Stimulated activated CD4-positive, alpha-beta T cell treated with anti-CD3 and anti-CD28 coated beads, TNF-alpha, amount 100 ng/mL, for 48 hours (primary cell): ENCODE measurements at places on chromosomes 4 and X.

DNA sequence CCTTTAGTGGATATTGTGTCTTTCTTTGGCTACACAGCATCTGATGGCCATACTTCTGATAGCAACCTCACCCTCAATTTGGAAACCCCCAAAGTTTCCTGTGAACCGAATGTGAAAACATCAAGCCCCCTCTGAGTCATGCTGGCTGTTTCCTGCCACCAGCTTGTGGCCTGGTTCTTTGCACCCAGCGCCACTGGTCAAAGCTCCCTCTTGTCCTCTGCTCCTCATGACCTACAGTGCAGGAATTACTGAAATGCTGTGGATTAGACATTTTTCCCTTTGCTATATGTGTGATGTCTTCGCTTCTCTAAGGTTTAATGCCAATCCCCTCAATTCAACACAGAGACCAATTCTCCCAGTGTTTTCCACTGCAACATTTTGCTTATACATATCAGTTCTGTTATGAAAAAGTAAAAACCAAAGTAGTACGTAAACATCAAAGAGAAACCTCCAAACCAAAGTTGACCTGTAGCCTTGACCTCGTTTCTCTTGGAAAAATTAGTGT is 224.0 kb upstream of the TENM3 start:
- no peak for DNase-seq

DNA sequence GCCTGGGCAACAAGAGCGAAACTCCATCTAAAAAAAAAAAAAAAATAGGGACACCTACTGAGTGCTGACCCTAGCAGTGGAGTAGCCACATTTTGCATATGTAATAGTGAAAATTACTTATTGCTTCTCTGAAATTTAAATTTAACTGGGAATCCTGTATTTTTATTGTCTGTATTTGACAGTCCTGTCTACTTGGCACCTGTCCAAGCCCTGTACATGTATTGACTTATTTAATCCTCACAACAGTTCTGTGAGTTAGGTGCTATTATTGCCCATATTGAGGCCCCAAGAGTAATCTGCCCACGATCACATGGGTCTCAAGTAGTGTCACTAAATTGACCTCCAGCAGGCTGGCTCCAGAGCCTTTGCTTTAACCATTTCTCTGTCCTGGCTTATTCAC is 81.6 kb downstream of the WDR19 start:
- no peak for DNase-seq

DNA sequence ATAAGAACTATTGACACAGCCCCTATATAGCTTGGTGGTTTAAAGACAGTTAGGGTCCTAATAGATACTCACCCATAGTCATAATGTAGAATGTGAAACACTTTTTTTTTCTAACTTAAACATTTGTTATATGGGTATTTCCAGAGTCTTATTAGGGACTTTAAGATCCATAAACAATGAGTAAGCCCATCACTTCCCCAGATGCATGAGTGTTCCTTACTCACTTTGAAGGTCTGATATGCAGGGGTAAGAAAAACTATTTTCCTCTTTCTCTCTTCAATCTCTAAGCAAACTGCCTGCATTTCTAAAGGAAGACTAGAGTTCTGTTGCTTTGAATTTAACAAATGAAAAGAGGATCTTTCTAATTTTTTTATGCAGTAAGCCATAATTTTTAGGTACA is 443.6 kb upstream of the PITX2 start:
- DNase-seq, result no peak

- no peak for DNase-seq
Measured at GRCh38 chrX:37993837-37994619, 12.3 kb upstream of the SYTL5 start.

GRCh38 chrX:151704041-151704663 is 8.9 kb downstream of the PRRG3 start:
- no peak for DNase-seq

DNA sequence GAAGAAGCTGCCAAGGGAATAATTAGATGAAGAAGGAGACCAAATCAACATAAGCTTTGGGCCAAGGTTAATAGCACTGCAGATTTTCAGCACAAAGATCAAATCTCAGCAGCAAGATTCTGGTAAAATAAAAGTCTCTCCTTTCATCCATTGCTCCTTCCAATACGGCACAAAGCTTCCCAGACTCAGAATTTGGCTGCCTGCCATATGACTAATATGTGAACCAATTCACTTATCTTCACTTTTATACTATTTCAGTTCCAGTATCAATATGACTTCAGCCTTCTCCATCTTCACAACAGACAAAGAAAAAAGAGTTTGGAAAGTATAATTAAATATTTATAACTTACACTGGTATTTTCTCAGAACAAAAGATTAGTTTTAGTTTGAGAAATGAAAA is 978.3 kb upstream of the GRID2 start:
- DNase-seq, result no peak

DNA sequence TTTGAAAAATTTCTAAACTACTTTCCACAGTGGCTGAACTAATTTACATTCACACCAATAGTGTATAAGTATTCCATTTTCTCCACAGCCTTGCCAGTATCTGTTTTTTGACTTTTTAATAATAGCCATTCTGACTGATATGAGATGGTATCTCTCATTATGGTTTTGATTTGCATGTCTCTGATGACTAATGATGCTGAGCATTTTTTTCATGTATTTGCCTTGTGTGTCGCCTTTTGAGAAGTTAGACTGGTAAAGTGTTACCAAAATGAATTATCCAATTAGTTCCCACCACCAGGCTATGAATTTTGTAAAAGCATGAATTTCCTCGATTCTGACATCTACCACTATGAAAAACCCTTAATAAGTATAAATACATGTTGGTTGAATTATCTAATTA is 242.2 kb upstream of the GK2 start:
- no peak for DNase-seq

GRCh38 chr4:20480165-20480947 is 219.9 kb upstream of the PACRGL start:
- no peak for DNase-seq
